Smooth muscle cell of trachea (primary cell): ENCODE measurements at places on chromosomes 2 and 18. TPM values are rescaled to one million over a fixed set of nuclear protein-coding genes. Genes with fewer than 3 reads are reported as not detected.

AOX1 gene
- 38.1 and 41.0 TPM in 2 replicates for total RNA-seq

DSC3 gene
- total RNA-seq = 0.15 and 0.33 TPM in 2 replicates

ORC2 gene
- 9.9 and 17.6 TPM in 2 replicates for total RNA-seq

PIEZO2 gene
- 0.87 and 3.0 TPM in 2 replicates for total RNA-seq

TANC1 gene
- total RNA-seq = 23.0 and 26.8 TPM in 2 replicates

OSGEPL1 gene
- 5.3 and 12.8 TPM in 2 replicates for total RNA-seq
